ENCODE measurements at places on chromosomes 5 and 9.

GRCh38 chr5:168110870-168111832 is 180.3 kb upstream of the WWC1 start:
- no peak for DNase-seq

- DNase-seq: no peak
Measured at GRCh38 chr9:104304925-104305324, 199.1 kb upstream of the OR13F1 start.

DNA sequence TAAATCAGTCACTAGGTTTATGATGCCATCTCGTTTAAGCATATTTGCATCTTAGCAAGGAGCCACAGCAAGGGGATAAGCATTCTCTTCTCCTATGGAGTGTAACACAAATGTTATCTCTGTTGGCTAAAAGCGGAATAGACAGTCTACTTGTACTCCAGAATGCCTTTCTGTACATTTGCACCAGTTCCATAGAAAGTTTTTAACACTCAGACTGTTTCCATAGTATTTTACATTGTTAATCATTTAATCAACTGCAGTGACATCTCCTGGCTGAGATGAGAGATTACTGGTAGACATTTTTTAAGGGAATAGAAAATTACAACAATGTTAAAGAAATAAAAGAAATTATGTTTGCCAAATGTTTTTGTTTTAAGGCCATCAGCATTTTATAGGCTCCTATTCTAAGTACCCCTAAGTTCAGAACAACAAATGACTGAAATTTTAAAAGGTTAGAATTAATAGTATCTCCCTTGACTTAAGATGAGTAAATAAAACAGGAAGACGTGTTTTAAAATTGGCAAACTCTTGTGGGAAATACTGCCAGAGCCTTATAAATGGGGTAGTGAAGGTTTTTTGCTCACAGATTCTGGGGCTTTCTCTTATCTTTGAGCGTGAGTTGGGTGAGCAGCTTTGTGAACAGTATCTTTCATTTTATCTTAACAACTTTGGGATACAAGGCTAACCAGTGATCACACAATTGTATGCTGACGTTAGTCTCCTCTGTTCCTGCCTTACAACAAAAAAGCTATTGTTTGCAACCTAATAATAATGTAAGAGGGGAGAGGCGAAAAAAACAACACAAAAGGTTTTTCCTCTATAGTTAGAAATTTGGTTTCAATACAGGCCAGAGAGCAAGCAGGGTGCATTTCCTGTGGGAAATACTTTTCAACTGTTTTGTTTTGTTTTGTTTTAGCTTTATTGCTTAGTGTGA is 294.3 kb downstream of the FBXL7 start:
- DNase-seq: no peak

DNA sequence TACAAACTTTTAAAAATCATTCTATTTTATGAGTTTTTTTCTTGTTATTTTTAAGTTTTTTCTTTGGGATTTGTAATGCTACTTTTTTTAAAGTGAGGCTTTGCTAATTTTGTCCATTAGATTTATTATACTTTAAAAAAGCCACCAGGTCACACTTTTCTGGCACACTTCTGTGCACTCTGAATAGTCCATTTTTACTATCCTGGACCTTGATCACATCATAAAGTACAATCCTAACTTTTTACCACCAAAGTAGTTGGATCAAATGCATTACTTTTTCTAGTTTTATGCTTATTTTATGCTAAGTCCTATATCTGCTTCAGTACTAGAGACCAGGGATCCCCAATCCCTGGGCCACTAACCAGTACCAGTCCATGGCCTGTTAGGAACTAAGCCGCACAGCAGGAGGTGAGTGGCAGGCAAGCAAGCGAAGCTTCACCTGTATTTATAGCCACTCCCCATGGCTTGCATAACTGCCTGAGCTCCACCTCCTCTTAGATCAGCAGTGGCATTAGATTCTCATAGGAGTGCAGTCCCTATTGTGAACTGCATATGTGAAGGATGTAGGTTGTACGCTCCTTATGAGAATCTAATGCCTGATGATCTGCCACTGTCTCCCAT is 16.0 kb downstream of the FRRS1L start:
- no peak for DNase-seq

DNA sequence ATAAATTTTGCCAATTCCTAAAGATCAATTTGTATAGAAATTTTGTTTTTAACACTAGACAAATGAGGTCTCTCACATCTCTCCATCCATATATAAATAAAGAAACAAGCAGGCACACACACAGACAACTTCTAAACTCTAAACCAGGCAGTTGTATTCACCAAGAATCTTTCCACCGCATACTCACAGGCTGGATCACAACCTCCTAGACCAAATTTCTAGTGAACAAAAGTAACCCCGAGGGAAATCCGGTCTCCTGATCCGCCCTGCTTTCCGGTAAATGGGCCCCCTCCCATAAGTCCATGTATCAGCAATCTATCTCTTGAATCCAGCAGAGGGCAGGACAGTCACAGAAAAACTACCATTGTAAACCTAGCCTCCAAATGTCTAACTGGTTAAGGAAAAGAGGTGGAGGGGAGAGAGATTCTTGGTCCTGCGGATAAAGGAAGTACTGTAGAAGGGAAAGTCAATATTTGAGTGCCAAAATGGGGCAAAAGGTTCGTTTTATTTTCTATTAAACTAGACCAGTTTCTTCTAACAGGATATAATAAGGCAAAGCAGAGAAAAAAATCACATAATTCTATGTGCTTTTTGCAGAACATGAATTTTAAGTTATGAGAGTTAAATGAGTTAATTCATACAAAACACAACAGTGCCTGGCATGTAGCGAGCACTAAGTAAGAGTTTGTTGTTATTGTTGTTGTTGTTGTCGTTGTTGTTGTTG is 4.8 kb upstream of the SMU1 start:
- peak; percentile 82 for DNase-seq

DNA sequence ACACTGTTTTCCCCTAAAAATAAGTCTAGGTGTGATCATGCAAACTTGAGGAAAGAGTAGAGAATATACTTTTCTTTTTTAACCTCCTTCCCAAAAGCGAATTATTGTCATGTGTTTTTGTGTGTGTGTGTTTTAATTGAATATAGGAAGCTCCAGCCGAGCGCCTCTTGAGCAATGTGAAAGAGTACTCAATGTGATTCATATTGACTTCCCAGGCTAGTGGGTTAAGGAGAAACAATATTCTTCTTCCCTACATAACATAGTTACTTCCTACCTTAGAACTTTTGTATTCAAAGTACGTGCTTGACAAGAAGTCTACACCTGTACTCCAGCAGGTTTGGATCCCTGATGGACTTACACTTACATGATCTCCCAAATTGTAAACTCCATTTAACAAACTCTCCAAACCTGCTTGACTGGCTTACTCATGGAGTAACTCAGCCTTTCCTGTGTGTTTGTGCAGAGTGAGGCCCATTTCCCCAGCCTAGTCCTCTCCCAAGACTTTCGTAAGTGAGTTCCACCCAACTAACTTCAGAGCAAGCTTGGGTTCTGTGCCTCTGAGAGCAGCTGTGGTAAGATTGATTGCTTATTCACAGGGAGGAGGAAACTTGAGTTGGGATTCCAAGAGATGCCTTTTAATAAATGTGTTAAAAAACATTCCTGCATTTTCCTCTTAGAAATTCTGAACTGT is 9.3 kb downstream of the SLC28A3 start:
- DNase-seq: peak; percentile 33

DNA sequence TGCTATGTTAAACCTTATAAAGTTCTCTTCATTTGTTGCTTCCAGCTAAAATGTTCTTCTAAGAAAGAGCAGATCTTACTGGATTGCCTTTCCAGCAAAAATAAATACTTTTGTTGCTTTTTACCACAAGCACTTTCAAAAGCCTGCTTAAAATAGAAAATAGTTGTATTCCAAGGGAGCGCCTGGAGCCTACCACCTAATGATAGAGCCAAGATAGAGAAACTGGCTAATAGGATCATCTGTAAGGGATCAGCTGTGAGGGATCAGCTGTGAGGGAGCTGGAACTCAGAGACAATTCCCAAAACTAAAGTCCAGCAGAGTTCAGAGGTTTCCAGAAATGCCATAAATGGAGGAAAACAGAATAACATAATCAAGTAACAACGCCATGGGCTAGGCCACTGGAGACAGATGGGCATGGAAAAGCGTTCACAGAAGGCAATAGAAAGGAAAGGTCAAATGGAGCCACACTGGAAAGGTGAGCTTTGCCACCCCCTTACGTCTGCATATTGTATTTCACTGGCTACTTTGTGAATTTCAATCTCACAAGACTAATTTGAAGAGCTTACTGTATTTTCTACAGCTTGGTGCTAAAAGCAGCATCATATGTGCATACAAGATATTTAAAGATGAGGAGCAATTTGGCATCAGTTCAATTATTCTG is 140.6 kb upstream of the TLE4 start:
- no peak for DNase-seq

DNA sequence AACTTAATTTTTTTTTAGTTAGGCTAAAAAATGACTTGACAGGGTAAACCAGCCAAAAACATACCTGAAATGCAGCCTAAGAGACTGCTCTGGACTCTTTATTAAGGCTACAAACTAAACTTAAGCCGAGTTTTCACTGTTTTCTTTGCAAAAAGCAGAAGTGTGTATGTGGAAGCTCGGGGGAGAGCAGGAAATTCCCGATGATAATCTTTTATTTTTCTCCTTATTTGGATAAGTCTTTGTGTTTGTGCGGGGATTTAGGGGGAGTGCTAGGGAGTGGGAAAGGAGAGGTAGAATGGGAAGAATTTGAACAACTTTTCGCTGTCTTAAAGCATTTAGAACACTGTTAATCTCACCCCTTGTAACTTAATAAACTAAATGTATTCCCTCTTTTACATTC is 30.7 kb upstream of the GPR21 start:
- peak; percentile 8 for DNase-seq

DNA sequence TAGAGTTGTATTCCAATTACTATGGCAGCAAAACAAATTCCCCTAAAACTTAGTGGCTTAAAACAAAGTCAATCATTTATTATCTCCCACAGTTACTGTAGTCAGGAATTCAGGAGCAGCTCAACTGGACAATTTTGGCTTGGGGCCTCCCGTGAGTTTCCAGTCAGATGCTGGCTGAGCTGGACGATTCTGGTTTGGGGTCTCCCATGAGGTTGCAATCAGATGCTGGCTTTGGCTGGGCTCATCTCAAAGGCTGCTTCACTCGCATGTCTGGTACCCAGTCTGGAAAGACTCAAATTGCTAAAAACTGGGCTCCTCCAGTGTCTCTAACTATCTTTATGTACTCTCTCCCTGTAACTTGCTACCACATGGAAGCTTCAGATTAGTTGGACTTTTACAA is 130.1 kb downstream of the C5orf15 start:
- DNase-seq: no peak

DNA sequence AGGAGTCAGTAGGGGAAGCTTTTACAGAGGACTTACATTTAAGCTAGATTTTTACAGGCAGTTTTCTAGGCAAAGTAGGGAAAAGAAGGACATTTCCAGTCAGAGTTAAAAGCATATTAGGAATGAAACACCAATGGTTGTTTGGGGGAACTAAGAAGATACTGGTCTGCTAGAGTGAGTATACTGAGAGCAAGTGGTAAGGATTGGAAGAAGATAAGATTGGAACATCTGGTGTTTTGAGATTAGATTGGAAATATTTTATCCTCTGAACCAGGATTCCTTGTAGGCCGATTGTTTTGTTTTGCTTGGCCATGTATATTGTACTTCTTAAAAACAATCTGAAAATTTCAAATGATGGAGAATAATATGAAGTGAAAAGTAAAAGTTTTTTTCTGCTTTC is 7.7 kb downstream of the FBXO38 start:
- no peak for DNase-seq

DNA sequence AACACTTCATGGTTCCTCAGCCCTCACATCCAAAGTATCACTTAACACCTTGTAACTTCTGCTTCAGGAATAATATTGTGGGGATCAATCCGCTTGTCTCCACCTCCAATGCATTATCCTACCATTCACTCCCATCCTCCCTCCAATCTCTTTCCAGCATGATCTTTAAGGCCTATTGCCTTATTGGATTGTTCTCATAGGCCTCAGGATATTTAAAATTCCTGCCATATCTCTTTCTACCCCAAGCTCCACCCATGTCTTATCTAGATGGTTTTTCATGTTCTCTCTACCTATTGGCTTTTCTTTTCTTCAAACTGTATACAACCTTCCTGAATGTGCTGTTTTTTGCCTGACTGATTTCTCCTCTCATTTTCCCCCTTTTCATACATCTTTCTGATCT is 7.2 kb downstream of the KDM4C start:
- no peak for DNase-seq

DNA sequence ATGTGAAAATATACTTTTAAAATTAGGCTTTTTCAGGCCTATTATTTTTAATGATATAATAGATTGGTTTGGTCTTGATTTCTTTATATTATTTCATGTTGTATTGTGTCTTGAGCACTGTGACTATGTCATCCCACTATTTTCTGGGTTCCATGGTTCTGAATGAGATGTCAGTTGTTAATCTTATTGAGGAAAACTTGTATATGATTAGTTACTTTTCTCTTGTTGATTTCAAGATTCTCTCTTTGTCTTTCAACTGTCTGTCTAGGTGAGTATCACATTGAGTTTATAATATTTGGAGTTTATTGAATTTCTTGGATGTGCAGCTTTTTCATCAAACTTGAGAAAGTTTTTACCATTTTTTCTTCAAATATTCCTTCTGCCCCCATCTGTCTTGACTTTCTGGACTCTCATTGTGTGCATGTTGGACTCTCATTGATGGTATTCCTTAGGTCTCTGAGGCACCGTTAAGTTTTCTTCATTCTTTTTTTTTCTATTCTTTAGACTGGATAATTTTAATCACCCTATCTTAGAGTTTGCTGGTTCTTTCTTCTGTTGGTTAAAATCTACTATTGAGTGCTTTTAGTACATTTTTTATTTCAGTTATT is 175.8 kb downstream of the TMEM167A start:
- no peak for DNase-seq

DNA sequence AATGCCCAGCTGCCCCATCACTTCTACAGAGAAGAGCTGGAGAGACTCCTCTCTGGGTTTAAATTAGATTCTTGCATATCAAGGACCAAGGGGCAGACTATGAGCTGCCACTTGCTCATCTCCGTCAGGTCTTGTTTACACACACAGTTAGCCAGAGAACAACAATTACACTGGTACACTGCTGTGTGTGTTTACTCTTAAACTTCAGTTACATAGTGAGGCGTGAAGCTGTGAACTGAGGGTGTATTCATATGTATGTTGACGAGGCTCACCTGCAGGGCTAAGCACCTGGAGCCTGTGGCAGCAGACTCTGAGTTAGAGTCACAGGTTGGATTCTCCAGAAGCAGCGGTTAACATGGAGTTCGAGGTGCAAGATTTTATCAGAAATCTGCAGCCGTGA is 155.4 kb upstream of the ANKH start:
- no peak for DNase-seq

GRCh38 chr5:88842784-88843183 is 40.2 kb downstream of the MEF2C start:
- DNase-seq: no peak

GRCh38 chr5:107476783-107477182 is 194.0 kb downstream of the EFNA5 start:
- no peak for DNase-seq

DNA sequence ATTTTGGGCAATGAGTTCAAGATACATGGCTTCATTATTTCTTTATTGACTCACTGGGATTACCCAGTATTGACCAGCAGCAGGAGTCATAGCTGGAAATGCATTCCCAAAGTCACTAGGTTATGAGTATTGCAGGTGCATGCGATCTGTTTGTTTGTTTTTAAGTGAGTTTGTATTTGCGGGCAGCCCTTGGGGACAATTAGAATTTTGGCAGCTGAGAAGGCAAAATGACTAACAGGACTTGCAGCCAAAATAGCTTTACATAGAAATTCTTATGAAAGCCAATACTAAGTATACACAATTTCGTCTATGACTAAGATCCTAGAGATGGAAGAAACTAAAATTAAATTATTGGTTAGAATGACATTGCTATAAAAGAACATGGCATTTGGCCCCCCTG is 18.1 kb upstream of the RGMB start:
- DNase-seq: no peak

GRCh38 chr9:15239816-15240215 is 67.2 kb downstream of the TTC39B start:
- no peak for DNase-seq
